Daoy (cell line): ENCODE measurements at places on chromosomes 2 and 18.

GRCh38 chr18:2654169-2654927, 1.2 kb upstream of the SMCHD1 start:
- DNase-seq = no peak

DNA sequence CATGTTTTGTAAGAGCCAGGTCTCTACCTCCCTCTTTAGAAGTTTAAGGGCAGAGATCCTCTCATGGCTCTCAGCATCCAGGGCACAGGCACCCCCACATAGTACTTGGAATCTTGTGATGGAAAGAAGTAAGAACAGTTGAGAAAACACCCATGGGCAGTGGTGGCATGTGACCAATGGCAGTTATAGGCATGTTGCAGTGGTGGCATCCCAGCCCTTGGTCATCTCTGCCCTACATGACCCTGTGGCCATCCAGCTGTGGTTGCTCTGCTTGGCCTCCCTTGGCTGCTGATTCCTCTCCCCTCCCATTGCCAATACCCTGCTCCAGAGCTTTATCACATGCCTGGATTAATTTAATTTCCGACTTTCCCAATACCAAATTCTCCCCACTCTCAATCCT, 13.3 kb upstream of the MSH2 start:
- DNase-seq = no peak

GRCh38 chr2:240451791-240452461, 16.5 kb downstream of the GPC1 start:
- DNase-seq = no peak

DNA sequence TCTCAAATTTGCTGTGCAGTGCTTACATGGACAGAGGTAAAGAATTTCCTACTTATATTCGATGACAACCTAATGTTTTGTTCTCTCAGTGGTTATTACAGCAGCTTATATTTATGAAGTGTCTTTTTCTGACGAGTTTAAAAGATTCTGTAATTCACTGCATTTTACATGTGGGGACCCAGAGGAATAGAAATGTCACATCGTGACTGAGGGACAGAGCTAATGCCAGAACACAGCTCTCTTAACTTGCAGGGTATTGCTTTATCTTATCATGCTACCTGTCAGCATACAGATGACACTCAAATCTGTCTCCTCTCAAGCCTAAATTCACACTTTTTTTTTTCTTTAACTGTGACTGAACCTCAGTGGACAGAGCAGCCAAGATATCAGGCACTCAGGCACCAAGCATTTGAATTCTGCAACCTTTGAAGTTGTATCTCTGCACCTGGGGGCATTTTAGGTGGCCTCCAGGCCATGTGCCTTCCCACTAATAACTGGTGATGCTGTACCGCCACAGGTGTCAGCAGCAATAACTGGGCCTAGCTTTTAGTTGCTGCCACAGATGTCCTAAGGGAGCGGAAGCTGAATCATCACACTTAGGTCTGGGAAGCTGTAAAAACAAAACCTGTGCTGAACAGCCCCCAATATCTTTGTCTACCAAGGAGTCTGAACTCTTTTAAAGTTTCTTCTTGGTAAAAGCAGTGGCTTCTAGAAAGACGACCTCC, 315.8 kb upstream of the NRP2 start:
- DNase-seq = peak; percentile 33

DNA sequence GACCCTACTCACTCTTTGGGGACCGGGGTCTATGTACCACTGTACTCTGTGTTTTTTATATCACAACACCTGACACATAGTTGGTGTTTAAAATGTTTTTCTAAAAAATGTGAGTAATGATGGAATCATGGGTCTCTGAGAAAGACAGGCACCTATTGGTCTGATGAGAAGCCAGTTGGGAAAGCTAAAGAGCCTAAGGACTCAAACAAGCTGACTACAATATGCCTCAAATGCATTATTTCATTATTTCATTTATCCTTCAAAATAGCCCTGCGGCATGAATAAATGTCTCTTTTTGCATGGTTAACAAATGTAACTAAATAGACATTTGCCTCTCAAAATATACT, 102.9 kb upstream of the SCN1A start:
- DNase-seq = no peak

DNA sequence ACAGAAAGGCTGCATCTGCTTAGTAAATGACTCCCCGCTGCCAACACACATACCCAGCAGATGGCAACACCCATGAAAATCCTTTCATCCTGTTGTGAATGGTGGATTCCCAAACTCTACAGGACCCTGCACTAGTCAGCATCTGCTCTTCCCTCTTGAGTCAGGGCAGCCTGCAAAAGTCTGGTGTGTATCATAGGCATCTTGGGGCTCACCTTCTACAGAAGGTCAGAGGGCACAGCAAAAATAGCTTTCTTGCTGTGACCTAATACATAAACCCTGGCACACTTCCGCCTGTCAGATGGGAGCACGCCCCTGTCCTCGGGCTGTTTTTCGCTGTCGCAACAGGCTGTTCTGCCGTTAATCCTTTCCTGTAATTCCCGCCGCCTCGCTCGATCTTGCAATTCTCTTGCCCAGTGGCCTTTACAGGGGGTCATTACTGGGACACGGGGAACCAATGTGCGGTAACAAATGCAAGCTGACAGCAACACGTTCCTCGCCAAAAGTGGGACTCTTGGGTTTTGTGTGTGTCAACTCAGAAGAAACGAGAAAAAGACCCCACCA, 19.9 kb upstream of the SCYGR1 start:
- no peak for DNase-seq

GRCh38 chr18:73621091-73621490, 526.5 kb downstream of the FBXO15 start:
- DNase-seq = no peak

- peak; percentile 83 for DNase-seq
Measured at GRCh38 chr2:224837558-224837957, 121.4 kb upstream of the CCDC195 start.

- no peak for DNase-seq
Measured at GRCh38 chr2:156077041-156077742, 255.3 kb downstream of the NR4A2 start.

- DNase-seq = no peak
Measured at GRCh38 chr18:34521040-34521439, 189.1 kb upstream of the DTNA start.

DNA sequence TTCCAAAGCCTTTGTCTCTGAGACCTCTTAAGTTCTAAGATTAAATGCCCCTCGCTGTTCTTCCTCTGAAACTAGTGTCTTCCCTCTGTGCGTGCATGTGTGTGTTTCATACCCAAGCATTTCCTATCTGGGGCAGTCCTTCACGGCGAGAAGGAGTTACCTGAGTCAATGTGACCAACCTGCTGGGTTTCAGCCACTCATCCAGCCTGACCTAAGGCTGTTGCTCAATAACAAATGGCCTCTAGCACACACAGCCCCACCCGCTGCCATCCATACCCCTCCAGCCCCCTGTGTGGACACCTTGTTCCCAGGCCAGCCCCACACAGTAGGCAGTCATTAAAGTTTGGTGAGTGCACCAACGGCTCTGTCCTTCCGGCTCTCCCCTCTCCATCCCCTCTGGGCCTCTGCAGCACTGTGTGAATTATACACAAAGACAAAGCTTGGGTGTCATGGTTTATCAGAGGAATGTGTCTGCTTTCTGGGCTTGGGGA, 53.8 kb upstream of the FOSL2 start:
- DNase-seq = no peak

- DNase-seq = no peak
Measured at GRCh38 chr2:40049781-40050180, 270.7 kb upstream of the THUMPD2 start.

GRCh38 chr18:57038395-57038794, 108.5 kb upstream of the BOD1L2 start:
- DNase-seq = no peak

GRCh38 chr2:152420363-152420762, 85.4 kb downstream of the FMNL2 start:
- no peak for DNase-seq

DNA sequence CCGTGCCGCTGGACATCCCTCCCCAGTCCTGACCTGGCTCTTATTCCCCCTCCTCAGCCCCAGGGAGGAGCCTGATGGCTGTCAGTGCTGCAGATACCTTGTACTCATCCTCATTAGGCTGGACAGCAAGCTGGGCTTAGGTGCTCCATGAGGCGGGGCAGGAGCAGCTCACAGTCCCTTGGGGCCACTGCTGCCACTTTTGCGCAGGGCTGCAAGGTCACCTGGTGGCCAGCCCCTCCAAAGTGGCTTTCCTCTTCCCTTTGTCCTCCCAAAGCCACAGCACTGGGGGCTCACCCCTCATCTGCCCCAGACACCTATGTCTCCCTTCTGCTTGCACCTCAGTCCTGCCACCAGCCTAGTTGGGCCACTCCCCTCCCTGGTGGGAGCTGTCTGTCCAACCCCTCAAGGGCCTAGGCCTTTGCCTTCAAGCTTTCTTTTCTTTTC, 60.8 kb downstream of the FAM168B start:
- DNase-seq = no peak

DNA sequence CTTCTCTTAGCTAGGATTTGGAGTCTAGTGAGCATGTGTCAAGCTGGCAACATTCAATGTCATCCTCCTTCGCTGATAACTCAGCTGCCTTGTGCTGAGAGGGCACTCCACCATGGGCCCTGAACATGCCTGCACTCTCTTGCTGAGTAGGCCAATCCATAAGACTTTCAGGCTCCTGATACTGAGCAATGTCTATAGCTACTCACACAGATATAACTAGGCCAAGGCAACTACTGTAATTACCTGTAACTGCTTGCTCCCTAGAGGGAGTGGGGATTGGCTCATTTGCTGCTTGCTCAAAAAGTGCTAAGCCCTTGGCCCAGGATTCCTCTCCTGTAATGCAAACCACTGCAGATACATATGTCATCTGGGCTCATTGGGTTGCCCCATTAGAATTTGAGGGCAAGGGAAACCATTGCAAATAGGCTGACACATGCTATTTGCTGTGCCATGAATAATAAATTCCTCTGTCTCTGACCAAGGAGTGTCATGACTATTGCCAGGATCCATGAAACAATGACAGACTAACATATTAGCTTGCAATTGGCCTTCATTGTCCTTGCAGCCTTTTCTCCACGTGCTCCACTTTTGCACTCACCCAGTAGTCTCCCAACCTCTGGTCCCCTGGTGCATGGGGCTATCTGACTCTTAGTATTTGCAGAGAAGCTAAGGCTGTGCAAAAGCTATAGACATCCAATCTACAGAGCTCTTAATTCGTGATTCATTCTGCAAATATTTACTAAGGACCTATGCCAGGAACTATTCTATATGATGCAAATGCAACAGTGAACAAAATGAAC, 36.9 kb upstream of the BMPR2 start:
- DNase-seq = peak; percentile 34

GRCh38 chr2:138155304-138155703, 191.0 kb downstream of the HNMT start:
- no peak for DNase-seq

GRCh38 chr2:241184901-241185300, 3.6 kb upstream of the ANO7 start:
- DNase-seq = no peak

- no peak for DNase-seq
Measured at GRCh38 chr2:36676364-36676763, 20.1 kb upstream of the VIT start.

DNA sequence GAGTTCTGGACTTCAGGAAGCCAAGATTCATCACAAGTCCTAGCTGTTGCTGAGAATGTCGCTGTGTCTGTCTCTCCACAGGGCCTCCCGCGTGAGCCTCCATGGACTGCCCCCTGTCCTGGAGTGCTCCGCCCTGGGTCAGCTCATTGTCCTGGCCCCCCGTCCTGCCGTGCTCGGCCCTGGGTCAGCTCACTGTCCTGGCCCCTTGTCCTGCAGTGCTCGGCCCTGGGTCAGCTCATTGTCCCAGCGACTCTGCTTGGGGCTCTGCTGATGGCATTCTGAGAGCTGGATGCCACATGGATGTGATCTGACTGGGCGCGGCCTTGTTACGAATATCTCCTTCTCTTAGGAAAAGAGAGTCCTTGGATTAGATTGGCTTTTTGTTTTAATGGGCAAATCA, 78.5 kb downstream of the EIPR1 start:
- no peak for DNase-seq
